ENCODE measurements at places on chromosomes 11 and 22.

DNA sequence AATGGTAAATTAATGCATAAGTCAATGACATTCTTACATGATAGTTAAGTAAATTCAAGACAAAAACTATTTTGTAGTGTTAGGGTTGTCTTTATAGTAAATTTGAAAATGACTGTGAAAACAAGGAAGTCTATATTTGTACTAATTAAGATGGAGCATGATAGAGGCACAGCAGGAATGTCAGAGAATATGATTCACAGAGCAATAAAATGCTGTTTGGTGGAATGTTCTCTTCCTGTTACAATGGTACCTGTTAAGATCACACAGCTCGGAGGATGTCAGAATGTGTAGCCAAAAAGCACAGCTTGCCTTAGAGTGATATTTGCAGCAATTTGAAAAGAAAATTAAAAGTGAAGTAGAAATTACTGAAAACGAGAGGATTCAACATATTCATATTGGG, 2339.7 kb upstream of the RAG2 start:
- H3K27me3 ChIP-seq: no peaks in the 10 kb centered on the region
- H3K4me1 ChIP-seq: no peaks in the 10 kb centered on the region
- no peak for DNase-seq
- no peaks in the 10 kb centered on the region for H3K36me3 ChIP-seq
- no peak overlapping the region for H3K4me3 ChIP-seq

GRCh38 chr11:77411137-77411707, 62.7 kb downstream of the PAK1 start:
- H3K4me3 ChIP-seq: peak overlapping the region; percentile 73
- H3K27me3 ChIP-seq: no peaks in the 10 kb centered on the region
- no peaks in the 10 kb centered on the region for H3K36me3 ChIP-seq
- H3K4me1 ChIP-seq: peaks cover 22% of the 10 kb centered on the region
- peak overlapping the region; percentile 11 for H3K27ac ChIP-seq

DNA sequence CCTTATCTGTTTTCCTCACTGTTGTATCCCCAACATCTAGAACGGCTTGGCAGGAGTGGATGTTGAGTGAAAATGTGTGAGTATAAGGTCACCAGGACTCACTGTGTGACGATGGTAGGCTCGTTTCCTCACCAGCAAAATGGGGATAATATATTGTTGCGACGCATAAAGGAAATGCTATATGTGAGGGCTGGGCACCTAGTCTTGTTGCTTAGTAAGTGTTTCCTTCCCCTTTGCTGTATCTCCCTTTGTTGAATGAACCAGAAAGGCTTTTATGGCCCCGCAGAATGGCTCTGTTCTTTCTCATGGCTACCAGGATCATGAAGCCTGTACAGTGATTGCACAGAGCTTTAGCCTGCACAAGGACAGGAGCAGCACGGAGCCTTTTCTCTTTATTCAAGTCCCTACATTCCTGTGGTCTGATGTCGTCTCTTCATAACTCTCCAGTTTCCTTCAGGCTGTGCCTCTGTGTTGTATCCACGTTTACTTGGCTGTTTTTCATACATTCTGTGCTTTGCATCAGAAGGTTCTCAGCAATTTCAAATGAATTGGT, 5.4 kb downstream of the TNRC6B start:
- DNase-seq: peak; percentile 47
- H3K27me3 ChIP-seq: no peaks in the 10 kb centered on the region
- peaks cover 63% of the 10 kb centered on the region for H3K4me1 ChIP-seq
- H3K27ac ChIP-seq: no peak overlapping the region
- H3K36me3 ChIP-seq: peaks cover 6% of the 10 kb centered on the region
- peak overlapping the region; percentile 15 for H3K4me3 ChIP-seq

DNA sequence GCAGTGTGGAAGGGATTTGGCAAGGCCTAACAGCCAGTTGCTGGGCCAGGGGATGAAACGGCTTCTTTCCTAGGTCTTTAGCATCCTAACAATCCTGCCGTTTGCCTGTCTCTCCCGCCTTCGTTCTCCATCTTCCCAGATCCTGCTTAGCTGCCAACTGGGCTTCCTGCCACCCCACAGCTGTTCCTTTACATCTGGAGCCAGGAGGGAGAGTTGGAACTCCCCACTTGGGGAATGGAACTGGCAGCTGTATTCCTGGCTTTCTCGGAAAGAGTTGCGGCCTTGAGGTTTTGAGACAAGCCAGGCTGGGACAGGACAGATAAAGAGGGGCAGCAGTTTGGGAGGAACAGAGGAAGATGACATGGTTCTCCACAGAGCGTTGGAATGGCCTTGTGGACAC, 59.6 kb downstream of the ST3GAL4 start:
- no peak overlapping the region for H3K27ac ChIP-seq
- no peak for DNase-seq
- H3K27me3 ChIP-seq: no peaks in the 10 kb centered on the region

GRCh38 chr22:28429711-28430110, 249.9 kb downstream of the TTC28 start:
- H3K27ac ChIP-seq: no peak overlapping the region
- no peaks in the 10 kb centered on the region for H3K4me1 ChIP-seq
- no peaks in the 10 kb centered on the region for H3K27me3 ChIP-seq
- DNase-seq: no peak
- no peaks in the 10 kb centered on the region for H3K36me3 ChIP-seq
- H3K4me3 ChIP-seq: no peak overlapping the region

DNA sequence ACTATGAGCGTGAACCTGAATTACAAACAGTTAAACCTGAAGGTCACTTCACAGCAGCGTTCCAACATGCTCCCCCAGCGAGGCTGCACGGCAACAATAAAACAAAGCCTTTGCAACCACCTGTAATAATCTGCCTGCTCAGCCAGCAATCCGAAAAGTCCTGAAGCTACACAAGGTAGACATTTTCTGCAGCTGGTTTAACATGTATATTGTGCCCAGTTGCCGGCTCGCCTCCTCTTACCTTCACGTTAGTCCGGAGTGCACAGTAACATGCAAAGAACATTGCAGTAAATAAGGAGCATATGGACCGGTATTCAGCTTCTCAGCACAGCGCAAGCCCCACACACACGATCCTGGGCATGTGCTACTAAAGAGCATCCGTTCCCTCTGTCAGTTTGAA, 704.3 kb downstream of the DLG2 start:
- H3K4me1 ChIP-seq: no peaks in the 10 kb centered on the region
- no peaks in the 10 kb centered on the region for H3K36me3 ChIP-seq

DNA sequence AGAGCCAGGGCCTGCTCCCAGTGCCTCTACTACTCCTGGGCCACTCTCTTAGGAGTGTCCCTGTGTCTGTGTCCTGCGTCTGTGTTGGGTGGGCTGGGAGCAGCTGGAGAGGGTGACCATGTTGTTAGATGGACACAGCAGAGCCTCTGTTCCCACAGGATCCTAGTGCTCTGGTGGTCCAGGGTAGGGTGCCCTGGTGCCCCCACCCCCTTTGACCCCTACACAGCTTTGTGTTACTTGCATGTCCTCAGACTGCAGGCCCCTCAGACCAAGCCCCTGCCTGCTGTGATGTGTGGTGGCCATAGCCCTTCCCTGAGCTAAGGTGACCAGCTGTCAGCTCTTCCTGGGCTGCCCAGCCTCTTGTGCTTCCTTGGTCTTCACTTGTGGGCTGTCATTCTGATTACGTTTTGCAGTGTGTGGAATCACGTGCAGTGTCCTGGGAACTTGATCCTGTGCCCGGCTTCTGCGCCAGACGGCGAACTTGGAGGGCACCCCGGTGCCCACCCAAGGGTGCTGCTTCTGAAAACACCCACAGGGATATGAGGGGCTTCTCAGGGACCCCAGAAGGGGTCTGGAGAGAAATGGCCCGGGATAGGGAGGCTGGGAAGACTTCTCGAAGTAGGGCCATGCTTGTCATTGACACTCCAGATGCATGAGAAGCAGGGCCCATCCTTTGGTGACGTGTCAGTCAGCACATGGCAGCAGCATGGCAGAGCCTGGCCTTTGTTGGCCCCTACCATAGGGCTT, 1.5 kb downstream of the TANGO2 start:
- DNase-seq: no peak
- H3K4me1 ChIP-seq: peaks cover 47% of the 10 kb centered on the region
- H3K27ac ChIP-seq: no peak overlapping the region
- H3K27me3 ChIP-seq: no peaks in the 10 kb centered on the region
- peaks cover 8% of the 10 kb centered on the region for H3K36me3 ChIP-seq
- peak overlapping the region; percentile 100 for H3K4me3 ChIP-seq

- peak overlapping the region; percentile 78 for H3K27ac ChIP-seq
- no peak overlapping the region for H3K4me3 ChIP-seq
- no peaks in the 10 kb centered on the region for H3K27me3 ChIP-seq
- H3K36me3 ChIP-seq: no peaks in the 10 kb centered on the region
- no peak for DNase-seq
Measured at GRCh38 chr22:22814666-22815396, 72.8 kb upstream of the IGLL5 start.

DNA sequence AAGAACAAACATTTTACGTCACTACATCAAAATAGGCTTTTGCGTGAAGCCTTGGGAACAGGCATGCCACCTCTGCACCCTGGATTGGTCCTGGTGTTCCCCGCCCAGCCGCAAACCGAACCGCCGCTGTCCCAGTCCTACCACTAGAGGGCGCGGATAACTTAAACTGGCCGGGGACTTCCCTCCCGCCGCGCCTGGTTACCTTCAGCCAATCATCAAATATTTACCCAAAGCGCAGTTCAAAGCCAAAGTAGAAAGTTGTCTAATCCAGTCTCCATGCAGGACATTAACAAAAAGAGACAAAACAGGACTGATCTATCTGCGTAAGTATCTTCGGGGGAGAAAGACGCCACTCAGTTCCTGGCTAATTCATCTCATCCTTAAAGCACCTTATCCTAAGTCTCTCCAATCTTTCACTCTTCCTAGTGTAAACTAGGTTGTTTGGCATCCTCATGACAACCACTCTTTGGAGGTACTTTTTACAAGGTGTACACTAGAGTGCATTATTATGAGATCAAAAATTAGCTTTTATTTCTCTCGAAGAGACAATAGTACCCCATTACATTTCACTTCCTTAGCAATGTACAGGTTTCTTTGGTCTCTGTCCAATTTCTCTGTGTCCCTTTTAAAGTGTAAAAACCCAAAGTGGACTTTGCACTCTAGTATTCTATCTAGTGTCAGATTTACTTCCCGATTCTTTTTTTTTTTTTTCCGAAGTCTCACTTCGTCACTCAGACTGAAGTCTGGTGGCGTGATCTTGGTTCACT, 3.9 kb upstream of the CRY2 start:
- peaks cover 26% of the 10 kb centered on the region for H3K4me1 ChIP-seq
- no peaks in the 10 kb centered on the region for H3K27me3 ChIP-seq
- H3K27ac ChIP-seq: peak overlapping the region; percentile 56
- DNase-seq: peak; percentile 97

- peak overlapping the region; percentile 91 for H3K27ac ChIP-seq
- no peak for DNase-seq
- H3K4me3 ChIP-seq: no peak overlapping the region
- peaks cover 32% of the 10 kb centered on the region for H3K36me3 ChIP-seq
- peaks cover 68% of the 10 kb centered on the region for H3K4me1 ChIP-seq
- H3K27me3 ChIP-seq: no peaks in the 10 kb centered on the region
Measured at GRCh38 chr22:49964136-49965090, 3.8 kb downstream of the PIM3 start.

DNA sequence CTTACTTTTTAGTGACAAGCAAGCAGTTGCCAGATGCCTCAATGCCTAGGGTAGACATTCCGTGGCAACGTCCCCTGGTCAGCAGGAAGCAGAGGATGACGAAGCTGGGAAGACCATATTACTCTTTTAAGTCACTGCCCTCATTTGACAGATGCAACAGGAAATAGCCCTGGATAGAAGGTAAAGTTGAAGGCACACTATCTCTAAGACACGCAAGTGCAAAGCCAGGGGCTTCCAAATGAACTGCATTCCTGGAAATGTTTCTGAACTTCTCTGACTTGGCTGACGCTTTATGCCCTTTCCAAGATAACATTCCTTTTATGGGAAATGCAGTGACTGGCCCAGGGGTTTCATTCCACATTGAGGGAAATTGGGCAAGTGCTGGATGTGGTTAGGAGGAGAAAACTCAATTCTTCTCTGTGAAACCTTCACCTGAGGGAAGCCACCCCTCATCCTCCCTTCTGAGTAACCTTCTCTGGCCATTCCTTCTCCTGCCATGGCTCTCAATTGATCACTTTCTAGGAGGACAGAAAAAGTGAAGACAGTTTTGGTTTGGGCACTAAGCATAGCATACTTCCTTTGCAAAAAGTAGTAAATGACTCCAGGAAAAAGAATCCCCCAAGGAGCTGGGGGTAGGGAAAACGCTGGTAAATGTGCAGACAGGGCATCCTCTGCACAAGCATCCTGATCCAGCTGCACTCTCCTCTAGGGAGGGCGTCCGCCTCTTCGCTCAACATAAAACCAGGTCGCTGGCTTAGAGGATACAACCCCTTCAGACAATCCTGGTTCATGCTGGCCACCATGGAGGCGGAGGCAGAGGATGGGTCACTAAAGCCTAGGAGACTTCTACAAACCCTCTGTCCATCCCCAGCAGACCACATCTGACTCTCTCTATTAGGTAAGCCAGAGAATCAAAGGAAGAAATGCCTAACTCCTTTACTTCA, 14.5 kb downstream of the PCSK7 start:
- peaks cover 92% of the 10 kb centered on the region for H3K36me3 ChIP-seq
- no peak overlapping the region for H3K27ac ChIP-seq
- peaks cover 6% of the 10 kb centered on the region for H3K4me1 ChIP-seq
- H3K4me3 ChIP-seq: no peak overlapping the region
- no peaks in the 10 kb centered on the region for H3K27me3 ChIP-seq
- DNase-seq: no peak

- DNase-seq: no peak
- H3K27ac ChIP-seq: no peak overlapping the region
- H3K4me3 ChIP-seq: no peak overlapping the region
- peaks cover 5% of the 10 kb centered on the region for H3K27me3 ChIP-seq
Measured at GRCh38 chr11:120543521-120544215, 32.1 kb downstream of the GRIK4 start.

DNA sequence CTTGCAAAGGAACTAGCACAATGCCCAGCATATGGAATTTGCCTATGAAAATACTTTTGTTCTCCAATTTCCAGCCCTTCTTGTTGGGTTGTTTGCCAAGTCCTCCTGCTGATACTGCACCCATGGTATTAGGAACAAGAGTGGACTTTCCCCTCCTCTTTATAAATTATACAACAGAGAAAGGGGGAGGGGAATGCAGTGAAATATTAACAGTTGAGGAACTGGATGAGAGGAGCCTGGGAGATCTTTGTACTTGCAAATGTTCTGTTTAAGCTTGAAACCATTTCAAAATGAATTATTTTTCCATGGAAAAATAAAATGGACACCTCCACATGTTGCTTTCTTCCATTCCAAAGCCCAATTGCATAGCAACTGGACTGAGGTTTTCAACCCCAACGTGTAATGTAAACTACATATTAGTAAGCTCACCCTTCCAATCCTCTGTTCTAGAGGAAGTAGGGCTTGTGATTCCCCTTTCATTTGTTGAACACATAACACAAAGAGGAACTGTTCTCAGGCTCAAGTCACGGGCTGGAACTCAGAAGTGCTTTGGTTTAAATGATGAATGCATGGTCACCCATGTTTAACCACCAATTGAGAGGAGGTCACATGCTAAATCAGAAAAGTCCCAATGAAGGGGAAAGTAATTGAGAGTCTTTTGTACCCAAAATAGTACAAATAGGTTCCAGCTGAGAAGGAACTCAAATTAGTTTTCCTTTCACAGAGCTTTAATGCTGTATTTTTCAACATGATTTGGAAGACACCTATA, 66.2 kb upstream of the ZC3H12C start:
- peak; percentile 70 for DNase-seq
- H3K27ac ChIP-seq: no peak overlapping the region
- H3K4me1 ChIP-seq: no peaks in the 10 kb centered on the region
- H3K4me3 ChIP-seq: no peak overlapping the region
- H3K36me3 ChIP-seq: no peaks in the 10 kb centered on the region

All from CD4-positive, alpha-beta T cell (primary cell).